ENCODE measurements at places on chromosomes 3 and 15.

GRCh38 chr3:71089271-71089847 lies 494.2 kb downstream of the FOXP1 start:
- DNase-seq = no peak

- DNase-seq = no peak
Observed at GRCh38 chr3:31022716-31023115, 128.3 kb upstream of the GADL1 start.

- DNase-seq = peak; percentile 78
Observed at GRCh38 chr3:85780806-85781205, 822.0 kb downstream of the CADM2 start.

DNA sequence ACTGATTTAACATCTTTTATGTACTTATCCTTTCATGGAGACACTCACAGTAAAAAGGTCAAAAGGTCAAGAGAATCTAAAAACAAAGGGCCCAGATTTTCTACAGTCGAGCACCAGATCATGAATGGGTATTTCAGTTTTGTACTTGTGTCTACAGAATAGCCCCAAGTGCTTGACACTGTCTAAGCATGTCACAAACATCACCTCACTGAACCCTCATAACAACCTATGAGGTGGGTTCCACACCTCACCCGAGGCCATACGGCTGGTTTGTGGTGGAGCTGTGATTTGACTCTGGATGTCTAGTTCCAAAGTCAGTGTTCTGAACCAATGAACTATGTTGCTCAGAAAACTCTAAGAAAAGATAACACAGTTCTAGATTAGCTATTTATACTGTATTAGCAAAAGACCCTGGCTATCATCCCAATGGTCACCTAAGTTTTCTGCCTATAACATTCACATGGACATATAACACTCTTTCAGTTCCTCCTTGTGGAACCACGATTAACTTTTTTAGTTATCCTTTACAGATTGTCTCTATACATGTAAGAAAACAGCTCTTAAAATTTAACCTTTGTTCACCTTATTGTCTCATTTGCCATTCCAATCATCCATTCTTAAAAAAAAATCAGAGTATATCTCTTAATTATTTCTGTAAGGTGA lies 25.5 kb downstream of the TM6SF1 start:
- DNase-seq = no peak

- no peak for DNase-seq
Observed at GRCh38 chr3:149003653-149004305, 12.4 kb downstream of the GYG1 start.

DNA sequence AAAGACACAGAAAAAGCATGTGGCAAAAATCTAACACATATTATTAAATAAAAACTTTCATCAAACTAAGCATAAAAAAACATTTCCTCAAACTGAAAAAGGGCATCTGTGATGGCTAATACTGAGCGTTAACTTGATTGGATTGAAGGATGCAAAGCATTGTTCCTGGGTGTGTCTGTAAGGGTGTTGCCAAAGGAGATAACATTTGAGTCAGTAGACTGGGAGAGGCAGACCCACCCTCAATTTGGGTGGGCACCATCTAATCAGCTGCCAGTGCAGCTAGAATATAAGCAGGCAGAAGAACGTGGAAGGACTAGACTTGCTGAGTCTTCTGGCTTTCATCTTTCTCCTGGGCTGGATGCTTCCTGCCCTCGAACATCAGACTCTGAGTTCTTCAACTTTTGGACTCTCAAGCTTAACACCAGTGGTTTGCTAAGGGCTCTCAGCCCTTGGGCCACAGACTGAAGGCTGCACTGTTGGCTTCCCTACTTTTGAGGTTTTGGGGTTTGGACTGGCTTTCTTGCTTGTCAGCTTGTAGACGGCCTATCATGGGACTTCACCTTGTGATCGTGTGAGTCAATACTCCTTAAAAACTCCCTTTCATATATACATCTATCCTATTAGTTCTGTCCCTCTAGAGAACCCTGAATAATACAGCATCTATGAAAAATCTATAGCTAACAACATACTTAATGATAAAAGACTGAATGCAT lies 45.4 kb downstream of the DAZL start:
- no peak for DNase-seq

DNA sequence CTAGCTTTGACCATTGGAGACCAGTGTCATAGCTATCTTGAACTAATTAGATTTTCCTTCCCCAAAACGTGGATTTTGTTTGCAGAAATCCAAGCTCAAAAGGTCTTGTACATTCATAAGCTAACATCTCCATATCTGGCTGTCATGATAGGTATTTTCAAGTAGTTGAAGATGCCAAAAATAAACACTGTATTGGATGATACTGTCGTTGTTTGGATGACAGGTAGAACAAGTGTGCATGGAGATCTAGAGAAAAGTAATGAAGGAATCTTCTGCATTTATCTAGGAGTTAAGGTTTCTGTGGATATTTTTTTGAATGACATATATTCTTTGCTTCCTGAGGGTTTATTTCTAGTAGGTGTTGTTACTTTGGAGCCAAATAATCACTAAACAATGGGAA lies 1696.1 kb downstream of the SI start:
- DNase-seq = no peak

GRCh38 chr3:40207796-40208195 lies 101.7 kb upstream of the EIF1B start:
- DNase-seq = no peak

DNA sequence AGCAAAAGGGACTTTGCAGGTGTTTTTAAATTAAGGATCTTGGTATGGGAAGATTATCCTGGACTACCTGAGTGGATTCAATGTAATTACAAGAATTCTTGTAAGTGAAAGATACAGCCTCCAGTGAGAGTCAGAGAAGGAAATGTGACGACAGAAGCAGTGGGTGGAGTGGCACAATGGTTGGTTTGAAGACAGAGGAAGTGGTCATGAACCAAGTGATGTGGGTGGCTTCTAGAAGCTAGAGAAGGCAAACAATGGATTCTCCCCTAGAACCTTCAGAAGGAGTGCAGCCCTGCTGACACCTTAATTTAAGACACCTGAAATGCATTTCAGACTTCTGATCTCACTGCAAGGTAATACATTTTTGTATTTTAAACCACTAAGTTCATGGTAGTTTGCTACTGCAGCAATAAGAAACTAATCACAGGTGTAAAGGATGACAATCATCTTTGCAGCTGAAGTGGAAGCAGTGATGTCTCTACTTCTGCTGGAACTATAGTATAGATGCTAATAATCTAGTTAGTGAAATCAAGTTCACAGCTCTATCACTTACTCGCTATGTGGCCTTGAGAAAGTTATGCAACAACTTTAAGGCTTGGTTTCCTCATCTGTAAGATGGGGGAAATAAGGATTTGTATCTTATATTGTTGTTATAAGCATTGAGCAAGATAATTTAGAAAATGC lies 403.4 kb upstream of the SUCLG2 start:
- no peak for DNase-seq

- no peak for DNase-seq
Observed at GRCh38 chr3:113712129-113712528, 15.7 kb upstream of the USF3 start.

- no peak for DNase-seq
Observed at GRCh38 chr3:154625756-154626155, 195.8 kb upstream of the GPR149 start.

GRCh38 chr15:68391121-68391520 lies 40.8 kb downstream of the ITGA11 start:
- no peak for DNase-seq

DNA sequence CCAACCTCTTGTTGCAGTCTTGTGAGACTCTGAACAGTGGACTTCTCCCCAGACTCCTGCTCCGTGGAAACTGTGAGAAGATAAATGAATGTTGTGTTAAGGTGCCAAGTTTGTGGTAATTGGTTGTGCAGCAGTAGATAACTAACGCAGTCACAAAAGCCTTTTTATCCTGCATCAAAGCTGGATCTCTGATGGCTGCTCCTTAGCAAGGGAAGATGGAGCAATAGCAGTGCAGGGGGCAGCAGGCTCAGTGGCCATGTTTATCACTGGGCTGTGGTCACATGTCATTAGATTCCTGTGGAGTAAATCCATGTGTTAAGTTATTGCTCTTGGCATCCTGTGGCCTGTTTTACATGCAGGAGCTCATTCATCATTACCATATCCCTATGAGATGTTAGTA lies 13.5 kb downstream of the CMTM7 start:
- DNase-seq = no peak

- peak; percentile 82 for DNase-seq
Observed at GRCh38 chr3:58568572-58569286, 8.5 kb downstream of the FAM107A start.
